Left renal pelvis (tissue), 4 donors: ENCODE measurements at places on chromosomes 1 and 21. TPM values are rescaled to one million over a fixed set of nuclear protein-coding genes. Genes with fewer than 3 reads are reported as not detected.

The KIAA1614 gene
- 9.8 TPM for polyA plus RNA-seq

The CFHR5 gene
- polyA plus RNA-seq, result not detected

The IL12RB2 gene
- polyA plus RNA-seq, result 0.41 TPM

The TTF2 gene
- polyA plus RNA-seq, result 24.8 TPM

The OPTC gene
- polyA plus RNA-seq, result not detected

The S100A3 gene
- 0.39 TPM for polyA plus RNA-seq

The MYBPH gene
- polyA plus RNA-seq, result 0.24 TPM

The TRIM45 gene
- 19.0 TPM for polyA plus RNA-seq

The OR6N1 gene
- not detected for polyA plus RNA-seq

- no peak for DNase-seq
Observed at GRCh38 chr1:20921285-20921684, 134.2 kb upstream of the HP1BP3 start.

DNA sequence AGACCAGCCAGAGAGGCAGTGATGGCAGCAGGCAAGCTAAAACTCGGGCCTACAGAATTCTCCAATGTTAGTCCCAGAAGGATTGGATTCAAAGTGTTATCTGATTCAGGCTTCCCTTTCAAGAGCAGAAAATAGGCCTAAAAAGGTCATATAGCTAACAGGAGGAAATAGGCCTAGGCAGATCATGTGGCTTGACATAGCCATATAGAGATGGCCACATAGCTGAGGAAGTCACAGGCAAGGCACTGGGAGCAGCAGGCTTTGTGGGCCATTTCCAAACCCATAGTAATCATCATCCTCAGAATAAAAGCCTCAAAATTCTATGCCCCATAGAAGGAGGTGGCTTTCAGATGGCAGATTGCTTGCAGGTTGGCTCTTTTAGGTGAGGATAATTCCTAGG, 29.0 kb upstream of the LMO4 start:
- DNase-seq, result no peak

GRCh38 chr1:212610575-212610967, 2.0 kb downstream of the ATF3 start:
- no peak for DNase-seq

- no peak for DNase-seq
Observed at GRCh38 chr1:175562452-175562851, 180.9 kb downstream of the TNR start.

- DNase-seq, result no peak
Observed at GRCh38 chr1:114270282-114270681, 116.6 kb upstream of the SYT6 start.

- no peak for DNase-seq
Observed at GRCh38 chr1:156530006-156530405, 29.4 kb upstream of the MEF2D start.

DNA sequence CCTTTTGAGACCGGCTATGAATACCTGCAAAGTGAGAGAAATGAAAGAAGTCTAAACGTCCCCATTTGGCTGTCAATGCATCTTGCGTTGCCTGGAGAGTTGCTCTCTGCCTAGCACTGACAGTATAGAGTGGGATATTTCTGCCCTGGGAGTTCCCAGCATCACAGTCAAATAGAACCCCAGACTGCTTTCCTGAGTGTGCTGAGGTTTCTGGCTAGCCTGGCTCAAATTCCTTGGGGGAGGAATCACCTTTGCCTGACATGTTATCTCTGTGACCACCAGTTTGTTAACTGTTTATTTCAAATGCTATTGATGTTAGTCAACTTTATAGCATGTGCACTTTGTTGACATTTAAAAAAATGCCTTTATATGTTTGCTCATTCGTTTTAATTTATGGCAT, 212.0 kb upstream of the FAM78B start:
- DNase-seq, result no peak

- no peak for DNase-seq
Observed at GRCh38 chr1:159944623-159945455, 574 bp downstream of the IGSF9 start.

DNA sequence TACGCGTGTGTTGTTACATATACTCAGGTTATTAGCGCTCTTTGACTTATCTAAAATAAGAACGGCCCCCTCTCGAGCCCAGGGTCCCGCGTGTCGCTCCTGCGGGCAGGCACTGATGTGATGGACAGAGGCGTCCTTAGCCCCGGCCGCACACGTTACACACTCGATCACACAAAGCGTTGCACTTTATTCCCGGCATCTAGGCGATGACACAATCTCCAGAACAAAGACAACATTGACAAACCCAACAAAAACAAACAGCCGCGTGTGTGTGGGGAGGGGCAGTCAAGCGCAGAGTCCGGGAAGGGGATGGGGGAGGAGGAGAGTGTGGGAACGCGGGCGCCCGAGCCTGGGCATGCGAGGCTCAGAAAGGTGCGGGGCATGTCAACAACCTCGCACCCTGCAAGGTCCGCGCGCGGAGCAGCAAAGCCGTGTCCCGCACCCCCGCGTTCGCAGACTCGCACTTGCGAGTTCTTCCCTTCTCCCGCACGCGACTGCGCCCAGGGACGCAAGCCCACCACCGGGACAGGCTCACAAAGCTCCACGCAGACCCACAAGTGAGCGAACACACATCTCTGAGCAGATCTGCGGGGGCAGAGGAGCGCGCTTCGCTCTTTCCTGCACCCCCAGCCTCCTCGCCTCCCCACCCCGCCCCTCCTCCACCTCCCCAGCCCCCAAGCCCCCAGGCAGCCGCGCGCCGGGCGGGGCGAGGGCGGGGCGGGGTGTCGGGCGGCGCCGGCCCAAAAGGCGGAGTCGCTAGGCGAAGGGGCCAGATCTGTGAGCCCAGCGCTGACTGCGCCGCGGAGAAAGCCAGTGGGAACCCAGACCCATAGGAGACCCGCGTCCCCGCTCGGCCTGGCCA, at the start of gene EFNA1:
EFNA1 (plus strand) TSS at position 772 of the 862 bp plus-strand sequence. CDS start 102 bp downstream, outside the sequence.
- no peak for DNase-seq

DNA sequence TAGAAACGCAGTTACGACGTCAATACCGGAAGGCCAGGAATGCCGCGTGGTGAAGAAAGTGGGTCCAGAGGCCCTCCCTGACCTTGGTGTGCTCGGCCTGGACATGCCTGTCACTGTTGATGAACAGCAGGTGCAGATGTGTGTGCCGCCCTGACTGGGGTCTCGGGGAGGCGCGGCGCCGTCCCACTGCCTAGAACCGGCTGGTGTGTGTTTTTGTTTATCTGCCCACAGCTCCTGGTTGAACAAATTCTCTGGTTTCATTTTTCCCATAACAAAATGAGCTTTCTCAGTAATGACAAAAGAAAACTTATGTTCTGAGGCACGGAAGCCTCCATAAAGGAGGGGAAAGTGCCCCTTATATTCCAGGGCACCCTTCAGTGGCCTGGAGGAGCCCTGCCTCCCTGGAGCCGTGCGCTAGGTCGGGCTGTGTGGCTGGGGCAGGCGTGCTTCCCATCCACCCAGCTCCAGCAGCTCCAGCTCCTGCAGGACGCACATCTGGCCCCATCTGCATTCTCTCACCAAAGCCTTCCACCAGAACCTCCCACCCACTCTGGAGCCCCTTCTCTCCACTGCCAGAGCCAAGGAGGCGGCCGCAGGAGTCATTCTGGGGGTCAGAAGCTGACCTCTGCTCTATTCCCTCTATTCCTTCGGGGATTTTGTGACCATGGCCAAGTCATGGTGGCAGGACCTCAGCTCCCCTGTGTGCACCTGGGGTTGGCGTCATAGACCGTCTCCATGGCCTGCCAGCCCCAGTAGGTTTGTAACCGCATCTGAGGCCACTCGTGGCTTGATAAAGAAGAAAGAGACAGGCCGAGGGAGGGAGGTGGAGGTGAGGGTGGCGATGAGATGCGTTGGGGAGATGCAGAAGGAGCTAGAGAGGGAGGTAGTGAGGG, 20.1 kb upstream of the COL18A1 start:
- no peak for DNase-seq

DNA sequence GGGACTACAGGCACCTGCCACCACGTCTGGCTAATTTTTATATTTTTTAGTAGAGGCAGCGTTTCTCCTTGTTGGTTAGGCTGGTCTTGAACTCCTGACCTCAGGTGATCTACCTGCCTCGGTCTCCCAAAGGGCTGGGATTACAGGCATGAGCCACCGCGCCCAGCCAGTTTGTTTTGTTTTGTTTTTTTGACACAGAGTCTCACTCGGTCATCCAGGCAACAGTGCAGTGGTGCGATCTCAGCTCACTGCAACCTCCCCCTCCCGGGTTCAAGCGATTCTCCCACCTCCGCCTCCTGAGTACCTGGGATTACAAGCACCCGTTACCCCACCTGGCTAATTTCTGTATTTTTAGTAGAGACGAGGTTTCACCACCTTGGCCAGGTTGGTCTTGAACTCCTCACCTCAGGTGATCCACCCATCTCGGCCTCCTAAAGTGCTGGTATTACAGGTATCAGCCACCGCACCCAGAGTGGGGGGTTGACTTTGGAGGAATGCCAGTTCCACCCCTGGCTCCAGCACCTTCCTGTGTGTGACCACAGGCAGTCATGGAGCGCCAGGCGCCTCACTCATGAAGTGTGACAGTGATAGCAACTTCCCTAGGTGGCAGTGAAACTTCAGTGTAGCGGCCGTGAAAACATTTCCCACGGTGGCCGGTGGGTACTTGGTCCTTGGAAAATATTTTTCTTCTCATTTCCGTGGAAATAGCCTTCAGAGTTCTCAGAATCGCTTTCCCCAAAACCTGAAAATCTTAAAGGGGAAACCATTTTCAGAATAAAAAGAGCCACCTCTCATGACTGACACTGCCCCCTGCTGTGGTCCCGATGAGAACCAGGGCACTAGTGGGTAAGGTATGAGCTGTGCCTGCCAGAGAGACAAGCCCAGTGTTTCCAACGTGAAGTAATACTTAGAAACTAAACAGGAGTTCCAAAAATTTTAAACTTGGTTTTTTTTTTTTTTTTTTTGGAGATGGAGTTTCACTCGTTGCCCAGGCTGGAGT, 48.6 kb downstream of the WDR4 start:
- no peak for DNase-seq
